GM20000 (cell line): ENCODE measurements at places on chromosomes 6 and 20.

DNA sequence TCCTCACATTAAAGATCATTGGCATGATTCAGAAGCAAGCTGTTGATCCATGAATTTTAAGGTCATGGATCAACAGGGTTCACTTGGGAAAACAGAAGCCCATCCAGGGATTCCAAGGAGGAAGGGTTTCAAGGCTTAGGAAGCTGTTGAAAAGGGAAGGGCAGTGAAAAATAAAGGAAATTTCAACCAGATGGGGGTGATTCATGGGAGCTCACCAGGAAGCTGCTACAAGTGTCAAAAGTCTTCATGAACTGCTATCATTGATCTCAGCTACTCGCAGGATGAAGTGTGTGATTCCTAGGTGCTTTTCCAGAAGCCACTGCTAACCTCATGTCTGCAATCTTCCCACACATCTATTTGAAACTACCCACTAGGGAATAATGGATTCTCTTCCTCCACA is 26.2 kb downstream of the ADTRP start:
- DNase-seq, result no peak

- peak; percentile 75 for DNase-seq
Observed at GRCh38 chr6:684831-685636, 7.9 kb downstream of the EXOC2 start.

DNA sequence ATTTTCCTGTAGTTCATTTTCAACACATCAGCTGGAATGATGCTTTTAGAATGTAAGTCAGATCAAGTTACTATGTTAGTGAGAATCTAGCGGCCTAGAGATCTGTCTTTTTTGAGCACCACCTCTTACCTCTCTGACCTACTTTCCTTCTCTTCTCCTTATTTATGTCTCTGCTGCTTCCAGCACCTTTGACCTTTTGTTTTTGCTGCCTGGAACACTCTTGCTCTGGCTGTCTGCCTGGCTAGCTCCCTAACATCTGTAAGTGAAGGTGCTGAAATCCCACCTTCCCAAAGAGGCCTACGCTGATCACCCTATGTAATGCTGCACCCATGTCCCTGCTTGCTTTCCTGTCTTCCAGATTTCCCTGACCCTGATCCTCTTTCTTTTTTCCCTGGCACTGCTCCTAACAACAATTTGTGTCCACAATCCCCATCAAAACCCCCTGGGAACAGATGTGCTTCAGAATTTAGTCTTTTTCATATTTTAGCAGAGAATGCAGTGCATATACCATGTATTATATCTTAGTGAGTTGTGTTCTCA is 87.8 kb downstream of the RFPL4B start:
- DNase-seq, result no peak

- no peak for DNase-seq
Observed at GRCh38 chr20:36835025-36835424, 40.9 kb upstream of the TLDC2 start.

DNA sequence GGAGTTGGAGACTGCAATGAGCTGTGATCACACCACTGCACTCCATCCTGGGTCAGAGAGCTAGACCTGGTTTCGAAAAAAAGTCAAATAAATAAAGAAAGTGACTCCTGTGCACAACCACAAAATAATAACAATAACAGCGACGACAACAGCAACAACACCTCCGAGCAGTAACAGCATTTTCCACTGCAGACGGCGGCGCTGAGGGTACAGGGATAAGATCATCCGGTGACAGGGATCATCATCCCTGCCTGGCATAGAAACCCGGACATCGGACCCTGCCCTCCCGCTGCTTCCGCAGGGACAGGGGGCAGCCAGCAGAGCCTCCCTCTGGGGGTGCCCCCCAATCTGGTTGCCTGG is 11.5 kb downstream of the SRXN1 start:
- no peak for DNase-seq

GRCh38 chr6:145112711-145113148 is 622.6 kb downstream of the EPM2A start:
- no peak for DNase-seq

DNA sequence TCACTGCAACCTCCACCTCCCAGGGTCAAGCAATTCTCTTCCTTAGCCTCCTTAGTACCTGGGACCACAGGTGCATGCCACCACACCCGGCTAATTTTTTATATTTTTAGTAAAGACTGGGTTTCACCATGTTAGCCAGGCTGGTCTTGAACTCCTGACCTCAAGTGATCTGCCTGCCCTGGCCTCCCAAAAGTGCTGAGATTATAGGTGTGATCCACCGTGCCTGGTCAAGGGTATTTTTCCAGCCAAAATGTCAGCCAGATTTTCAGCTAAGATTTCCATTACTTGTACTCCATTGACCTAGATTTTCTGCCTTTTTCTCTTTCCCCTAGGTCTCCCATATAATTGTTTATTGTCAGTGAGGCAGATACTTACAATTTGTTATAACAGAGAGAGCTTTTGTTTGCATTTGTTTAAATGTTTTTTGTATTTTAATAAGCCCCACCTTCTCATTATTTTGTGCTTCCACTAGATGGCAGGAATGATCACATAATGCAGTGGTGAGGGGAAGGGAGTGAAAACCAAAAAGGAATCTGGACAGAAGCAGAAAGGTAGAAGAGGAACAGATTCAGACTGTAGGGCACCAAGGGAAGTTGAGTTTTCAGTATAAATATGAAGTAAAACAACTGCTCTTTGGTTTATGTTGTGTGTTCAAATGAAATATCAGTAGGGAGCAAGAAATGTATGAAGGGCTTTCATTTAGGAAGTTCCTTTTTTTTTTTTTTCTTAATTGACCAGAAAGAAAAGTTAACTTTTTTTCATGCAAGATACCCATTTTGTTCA is 29.7 kb downstream of the RPF2 start:
- DNase-seq, result peak; percentile 74

GRCh38 chr6:169642455-169642854 is 59.4 kb downstream of the WDR27 start:
- no peak for DNase-seq

DNA sequence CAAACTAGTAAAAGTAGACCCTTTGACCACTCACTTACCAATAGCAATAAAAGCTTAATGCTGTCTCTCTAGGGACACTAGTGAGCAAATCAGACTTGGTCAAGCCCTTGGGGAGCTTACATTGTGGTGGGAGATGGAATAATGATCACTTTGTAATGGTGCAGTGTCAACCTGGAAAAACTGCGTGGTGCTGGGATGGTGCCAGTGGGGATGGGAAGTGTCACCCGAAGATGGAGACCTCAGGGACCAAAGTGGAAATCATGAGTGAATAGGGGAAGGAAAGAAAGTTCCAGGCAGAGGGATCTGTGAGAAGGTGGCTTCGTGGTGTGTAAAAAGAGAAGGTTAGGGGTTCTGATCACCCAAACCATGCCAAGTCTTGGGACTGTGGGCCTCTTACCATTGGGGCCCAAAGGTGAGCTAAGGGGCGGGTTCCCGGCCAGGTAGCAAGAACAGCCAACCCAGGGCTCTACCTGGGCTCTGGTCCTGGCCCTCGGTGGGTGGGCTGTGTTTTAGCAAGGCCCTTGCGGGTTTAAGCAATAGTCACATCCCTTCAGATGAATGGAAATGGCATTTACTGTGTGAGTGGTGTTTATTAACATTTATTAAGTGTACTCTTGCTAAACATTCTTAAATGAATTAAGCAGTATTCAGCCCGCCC is 15.5 kb downstream of the DYNLRB1 start:
- DNase-seq, result no peak

- no peak for DNase-seq
Observed at GRCh38 chr20:62688855-62689460, 19.7 kb upstream of the NTSR1 start.

GRCh38 chr20:14030991-14031390 is 35.7 kb downstream of the MACROD2 start:
- no peak for DNase-seq

GRCh38 chr6:107968081-107968480 is 10.1 kb upstream of the SEC63 start:
- DNase-seq, result no peak

DNA sequence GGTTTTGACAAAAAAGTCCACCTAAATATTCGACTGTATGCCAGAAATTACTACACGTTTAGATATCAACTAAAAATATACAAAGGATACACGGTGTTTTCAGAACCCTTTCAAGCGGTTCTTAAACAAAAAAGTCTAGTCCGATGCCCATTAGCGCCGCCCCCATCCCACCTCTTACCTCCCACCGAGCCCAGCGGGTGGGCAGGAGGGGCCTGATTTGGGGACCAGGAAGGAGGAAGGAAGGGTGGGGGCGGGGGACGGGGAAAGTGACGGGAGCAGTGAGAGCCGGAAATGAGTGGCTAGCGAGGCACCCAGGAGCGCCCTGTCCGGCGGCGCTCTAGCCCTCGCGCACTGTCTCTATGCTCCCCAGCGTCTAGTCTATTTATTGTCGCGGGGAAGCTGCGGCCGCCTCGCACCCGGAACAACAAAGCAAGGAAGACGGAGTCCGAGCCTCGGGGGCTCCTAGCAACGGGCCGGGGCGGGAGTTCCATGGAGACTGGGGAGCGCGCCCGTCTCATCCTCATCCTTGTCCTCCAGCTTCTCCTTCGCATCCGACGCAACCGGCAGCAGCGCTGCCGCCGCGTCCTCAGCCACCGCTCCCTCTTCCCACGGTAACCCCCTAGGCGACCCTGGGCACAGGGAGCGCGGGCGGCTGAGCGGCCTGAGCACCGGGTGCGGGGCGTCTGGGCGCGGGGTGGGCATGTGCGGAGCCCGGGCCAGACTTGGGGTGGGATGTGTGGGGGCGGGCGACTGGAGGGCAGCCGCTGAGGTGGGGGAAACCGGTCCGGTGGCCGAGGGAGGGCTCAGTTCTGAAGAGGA is at the start of gene TBPL1:
Gene TBPL1, plus strand, starts transcription at position 410 of the 819 bp plus-strand sequence. CDS start 26,902 bp downstream, outside the sequence.
- peak; percentile 94 for DNase-seq

- no peak for DNase-seq
Observed at GRCh38 chr6:47992809-47993208, 118.2 kb downstream of the PTCHD4 start.

GRCh38 chr20:44268802-44269201 is 21.7 kb downstream of the GDAP1L1 start:
- no peak for DNase-seq

- DNase-seq, result no peak
Observed at GRCh38 chr6:34806738-34807453, 15.0 kb downstream of the BLTP3A start.

GRCh38 chr6:41967312-41968287 is 26.0 kb upstream of the CCND3 start:
- no peak for DNase-seq

- DNase-seq, result no peak
Observed at GRCh38 chr20:35301426-35301825, 9.2 kb upstream of the FAM83C start.

- DNase-seq, result no peak
Observed at GRCh38 chr20:35508493-35509218, 20.8 kb downstream of the C20orf173 start.

DNA sequence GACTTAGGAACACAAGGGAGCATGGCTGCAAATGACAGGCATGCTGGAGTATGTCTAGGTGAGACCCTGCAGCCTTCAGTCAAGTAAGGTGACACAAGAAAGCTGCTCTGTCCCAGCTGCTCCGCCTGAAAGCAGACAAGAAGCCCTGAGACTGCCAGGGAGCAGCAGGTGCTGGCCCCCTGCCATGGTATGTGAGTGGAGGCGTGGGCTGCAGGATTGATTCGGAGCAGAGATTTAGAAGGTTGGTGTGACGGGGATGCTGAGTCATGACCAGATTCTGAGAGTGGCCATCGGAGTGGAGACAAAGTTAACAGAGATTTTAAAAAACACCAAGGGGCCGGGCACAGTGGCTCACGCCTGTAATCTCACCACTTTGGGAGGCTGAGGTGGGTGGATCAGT is 17.8 kb downstream of the LRP11 start:
- no peak for DNase-seq

DNA sequence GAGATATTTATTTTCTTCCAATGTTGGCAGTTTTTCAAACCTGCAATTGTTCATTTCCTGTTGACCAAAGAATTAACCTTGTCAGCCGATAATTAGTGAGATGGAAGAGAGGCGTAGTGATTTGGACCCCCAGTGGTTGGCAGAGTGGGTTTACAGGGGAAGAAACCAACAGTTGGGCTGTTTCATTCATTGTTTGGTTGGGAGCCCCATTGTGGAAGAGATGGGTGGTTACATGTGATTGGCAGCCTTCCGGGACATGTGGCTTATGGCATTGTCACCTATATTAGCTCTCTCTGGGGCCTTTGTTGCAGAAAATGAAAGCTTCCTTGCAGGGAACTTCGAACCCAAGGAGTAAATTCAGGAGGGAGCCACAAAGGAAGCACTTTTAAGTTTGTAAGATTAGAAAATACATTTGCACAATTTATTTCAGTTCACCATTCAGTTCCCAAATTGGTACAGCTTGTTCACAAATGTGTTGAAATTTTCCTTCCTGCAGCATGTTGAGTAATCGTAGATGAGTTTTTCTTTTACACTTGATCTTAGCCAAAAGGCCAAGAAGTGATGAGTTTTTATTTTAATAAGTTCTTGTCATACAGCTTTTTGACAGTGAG is 50.3 kb upstream of the CDKAL1 start:
- DNase-seq, result no peak

GRCh38 chr20:18287546-18287914 is 797 bp upstream of the ZNF133 start:
- no peak for DNase-seq

GRCh38 chr6:50271266-50271665 is 221.5 kb upstream of the DEFB112 start:
- no peak for DNase-seq

DNA sequence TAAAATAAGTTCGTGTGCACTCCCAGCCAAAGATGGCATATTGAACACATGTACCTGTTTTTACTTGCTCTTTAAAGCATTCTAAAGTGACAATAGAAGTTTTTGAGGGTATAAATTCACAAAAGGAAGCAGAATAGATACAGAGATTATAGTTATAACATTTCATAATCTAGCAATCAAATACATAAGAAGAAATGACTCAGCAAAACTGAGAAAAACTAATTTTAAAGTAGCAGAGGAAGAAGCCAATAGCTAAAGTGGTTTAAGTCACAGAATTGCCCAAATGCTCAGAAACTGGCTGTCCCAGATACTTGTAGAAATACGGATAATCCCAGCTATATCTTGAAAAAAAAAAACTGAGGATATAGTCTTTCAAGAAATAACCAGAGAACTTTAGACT is 49.2 kb upstream of the TBC1D32 start:
- no peak for DNase-seq

DNA sequence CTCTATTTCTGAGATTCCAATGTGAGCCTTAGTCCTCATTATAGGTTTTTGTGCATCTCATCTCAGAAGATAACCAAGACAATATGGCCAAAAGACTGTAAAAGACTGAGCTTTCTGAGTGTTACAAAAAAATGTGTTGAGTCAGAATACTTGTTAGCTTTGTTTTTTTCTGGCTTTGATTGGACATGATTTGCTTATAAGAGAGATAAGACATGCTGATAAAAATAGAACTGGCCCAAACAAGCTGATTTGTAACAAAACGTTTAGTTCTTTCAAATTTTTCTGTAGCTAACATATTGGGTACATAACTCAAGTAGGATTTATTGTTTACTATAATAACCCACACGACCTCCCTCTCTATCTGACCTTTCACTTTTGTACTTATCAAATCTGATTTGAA is 32.9 kb downstream of the FILIP1 start:
- no peak for DNase-seq
